COR-L47 (cell line): ENCODE measurements at places on chromosomes 4 and X.

GRCh38 chrX:45344594-45344993 lies 143.9 kb upstream of the DIPK2B start:
- DNase-seq = no peak

DNA sequence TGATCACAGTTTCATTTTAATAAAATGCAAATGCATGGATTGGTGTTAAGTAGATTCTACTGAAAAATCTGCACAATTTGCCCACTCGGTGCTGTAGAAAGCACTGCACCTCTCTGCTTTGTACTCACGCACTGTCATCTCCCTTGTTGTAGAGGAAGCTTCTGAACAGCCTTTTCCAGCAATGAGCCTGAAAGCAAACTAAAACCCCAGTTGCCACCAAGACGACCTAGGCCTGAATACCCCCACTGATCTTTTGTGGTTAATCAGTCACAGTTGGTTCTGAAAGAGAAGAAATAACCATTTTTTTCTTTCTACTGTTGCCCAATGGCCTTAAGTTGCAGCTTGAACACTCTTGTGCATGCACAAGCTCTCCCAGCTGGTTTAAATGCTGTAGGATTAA lies 229.8 kb downstream of the NLGN4X start:
- no peak for DNase-seq

DNA sequence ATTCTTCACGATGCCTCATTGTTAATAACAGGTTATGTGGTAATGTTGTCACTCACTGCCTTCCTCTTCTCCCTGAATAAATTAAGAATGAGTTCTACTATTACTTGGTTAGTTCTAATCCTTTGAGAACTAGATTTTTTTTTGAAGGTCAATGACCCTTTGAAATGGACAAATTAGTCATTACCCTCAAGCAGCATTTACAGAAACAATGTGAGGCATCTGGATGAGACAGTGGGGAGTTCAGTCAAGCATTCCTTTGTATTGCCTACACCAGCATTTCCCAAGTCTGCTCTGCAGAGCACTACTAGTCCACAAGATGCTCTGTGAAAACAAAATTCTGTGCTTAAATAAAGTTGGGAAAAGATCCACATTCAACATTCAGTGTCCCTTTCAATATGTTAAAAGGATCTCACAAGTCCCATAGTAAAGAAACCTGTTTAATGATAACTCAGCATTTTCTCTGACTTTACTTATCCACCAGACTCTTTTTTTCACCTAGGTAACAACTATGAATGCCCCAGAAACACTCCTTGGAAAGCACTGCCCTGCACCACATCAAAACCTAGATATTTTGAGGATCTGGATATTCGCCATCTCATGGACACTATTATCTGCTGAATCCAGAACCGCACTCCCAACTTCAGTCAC lies 60.6 kb downstream of the CHRDL1 start:
- DNase-seq = no peak

DNA sequence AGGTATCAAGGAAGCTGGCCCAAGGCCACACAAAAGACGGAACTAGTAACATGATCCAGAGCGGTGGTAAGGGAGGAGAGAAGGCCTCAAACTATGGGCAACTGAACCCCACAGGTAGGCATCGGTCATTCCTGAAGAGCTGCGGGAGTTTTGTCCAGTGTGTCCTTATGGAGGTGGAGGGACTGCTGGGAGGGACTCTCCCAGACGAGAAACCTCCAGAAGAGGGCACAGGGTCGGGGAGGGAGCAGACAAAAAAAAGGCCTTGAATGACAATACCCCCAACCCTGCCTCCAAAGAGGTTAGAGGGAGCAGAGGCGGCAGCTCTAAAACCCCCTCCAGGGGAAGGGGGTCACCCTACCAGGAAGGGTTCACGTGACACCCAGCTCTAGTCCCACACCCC lies 6.5 kb downstream of the PQBP1 start:
- no peak for DNase-seq

- no peak for DNase-seq
Observed at GRCh38 chr4:15378062-15378461, 49.8 kb upstream of the C1QTNF7 start.

DNA sequence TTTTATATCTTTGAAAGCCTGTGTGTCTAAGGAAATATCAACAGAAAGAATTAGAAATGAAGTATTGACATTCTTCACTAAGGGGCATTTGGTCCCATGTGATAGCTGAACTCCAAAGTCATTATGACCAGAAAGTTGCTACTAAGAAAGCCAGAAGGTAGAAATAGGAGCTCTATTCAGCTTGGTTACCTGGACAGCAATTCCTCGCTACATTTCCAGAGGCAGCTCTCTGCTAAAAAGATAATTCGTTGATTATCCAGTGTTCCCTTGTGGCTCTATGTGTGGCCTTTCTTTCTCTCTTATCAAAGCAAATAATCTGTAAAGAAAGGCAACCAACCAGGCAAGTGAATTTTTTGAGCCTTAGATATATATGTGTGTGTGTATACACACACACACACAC lies 341.3 kb downstream of the ADGRL3 start:
- no peak for DNase-seq

GRCh38 chr4:110475881-110476818 lies at the start of gene ENPEP:
Gene ENPEP (plus strand): TSS chr4:110476155. CDS start chr4:110476415, 260 bp downstream.
- no peak for DNase-seq

GRCh38 chrX:139795196-139795595 lies 87.2 kb upstream of the MCF2 start:
- DNase-seq = no peak

- DNase-seq = no peak
Observed at GRCh38 chr4:10364194-10364593, 93.0 kb downstream of the ZNF518B start.

DNA sequence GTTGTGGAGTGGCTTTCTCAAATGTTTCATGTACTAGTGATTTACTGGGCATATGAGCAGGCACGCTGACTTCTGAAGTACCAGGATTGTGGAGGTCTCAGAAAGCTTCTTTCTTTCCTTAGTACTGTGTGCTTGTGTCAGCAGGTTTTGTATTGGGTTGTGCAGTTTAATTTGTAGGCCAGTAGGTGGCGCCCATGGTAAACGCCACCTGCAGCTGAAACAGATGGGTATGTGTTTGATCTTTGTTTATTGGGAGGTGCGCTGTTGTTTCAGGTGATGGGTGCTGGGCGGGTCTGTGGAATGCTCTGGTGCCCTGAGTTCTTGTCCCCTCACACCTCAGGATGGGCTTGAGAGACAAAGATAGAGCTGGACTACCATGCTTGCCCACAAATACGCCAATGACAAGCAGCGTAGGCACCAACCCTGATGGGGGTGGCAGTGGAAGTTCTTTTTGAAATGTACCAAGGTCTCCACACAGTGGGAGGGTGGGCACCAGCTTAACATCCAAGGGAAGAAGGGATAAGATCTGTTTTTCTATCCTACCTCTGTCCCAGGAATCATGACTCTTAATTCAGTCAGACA lies 141.5 kb downstream of the RPS6KA6 start:
- peak; percentile 9 for DNase-seq

DNA sequence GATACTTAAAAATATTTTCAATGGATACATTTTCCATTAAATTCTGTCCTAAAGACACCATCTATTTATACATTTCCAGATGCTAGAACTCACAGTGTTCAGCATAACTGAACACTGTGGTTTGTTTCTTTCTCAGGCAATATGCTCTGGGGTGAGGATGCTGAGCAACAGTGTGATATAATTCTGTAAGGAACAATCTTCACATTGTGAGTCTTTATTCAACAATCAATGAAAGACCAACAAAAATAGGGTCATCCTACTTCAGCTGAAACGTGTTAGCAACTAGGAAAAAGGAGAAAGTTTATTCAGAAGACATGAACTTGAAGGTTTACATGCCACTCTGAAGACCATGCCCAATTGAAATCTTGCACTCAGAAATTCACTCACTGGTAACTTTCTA lies 284.8 kb downstream of the UNC5C start:
- DNase-seq = no peak

DNA sequence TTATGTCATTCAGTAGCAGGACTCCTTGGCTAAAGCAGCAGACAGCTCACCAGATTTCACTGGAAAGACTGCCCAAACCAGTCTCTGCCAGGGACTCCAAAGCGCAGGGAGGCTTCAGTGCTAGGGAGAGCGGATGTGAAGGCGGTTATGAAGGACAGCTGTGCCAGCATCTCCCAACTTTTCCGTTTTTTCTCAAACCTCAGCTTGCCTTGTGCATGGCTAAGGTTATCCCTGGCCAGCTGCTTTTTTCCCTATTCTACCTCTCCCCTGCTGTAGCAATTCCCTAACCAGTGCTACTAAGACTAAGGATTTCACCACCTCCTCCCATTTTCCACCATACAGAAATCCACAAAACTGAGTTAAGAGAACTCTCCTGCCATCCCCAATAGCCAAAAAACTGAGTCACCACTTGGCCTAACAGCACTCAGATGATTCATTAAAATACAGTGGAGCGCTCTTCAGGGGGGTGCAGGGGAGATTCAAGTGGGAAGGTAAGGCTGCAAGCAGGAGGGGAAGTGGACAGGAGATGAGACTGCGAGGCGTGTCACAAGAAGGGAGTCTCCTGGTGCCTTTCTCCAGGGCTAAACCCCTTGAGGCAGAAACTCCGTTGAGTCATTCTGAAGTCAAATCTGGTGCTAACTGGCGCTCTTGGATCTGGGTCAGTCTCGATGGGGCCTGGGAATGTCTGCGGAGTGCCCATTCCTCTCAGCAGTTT lies 90.7 kb downstream of the PALLD start:
- DNase-seq = no peak

- no peak for DNase-seq
Observed at GRCh38 chr4:161696944-161697343, 466.9 kb downstream of the FSTL5 start.

DNA sequence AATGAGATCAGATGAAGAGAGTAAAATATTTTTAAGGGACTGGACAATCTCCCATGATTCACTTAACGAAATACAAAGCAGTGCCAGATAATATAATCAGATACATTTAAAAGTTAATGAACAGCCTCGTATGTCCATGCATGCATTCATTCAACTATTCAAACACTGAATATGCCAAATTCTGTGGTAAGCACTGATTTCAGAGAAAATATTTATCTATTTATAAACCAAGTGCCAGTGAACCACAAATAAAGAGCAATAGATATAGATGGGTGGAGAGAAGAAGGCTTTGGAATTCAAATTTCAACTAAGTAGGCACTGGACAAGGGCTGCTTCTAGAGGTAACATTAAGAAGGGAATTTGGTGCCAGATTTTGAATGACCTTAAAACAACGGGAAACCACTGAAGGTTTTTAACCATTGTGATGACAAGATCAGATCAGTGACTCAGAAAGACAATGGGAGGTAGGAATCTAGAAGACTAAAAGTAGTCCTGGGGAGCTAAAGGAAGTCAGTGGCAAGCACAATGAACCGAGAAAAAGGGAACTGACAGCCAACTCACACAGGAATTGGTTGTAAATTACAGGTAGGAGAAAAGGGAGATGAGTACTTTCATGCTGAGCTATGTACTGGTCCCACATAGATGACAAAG lies 14.2 kb downstream of the ELOVL6 start:
- peak; percentile 14 for DNase-seq

DNA sequence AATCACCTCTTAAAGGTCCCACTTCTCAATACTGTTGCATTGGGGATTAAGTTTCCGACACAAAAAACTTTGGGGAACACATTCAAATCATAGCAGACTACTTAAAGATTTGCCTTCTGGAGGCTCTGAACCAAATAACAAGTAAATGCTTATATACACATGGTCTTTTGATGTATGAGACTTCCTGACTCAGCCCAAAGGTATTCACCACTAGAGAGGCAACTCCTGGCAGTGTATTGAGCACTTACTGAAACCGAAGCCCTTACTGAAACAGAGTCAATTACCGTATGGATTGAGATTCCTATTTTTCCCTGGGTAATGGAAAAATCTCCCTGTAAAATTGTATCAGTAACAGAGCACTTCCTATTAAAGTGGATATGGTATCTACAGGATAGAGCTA lies 45.4 kb downstream of the ZCCHC13 start:
- DNase-seq = no peak

DNA sequence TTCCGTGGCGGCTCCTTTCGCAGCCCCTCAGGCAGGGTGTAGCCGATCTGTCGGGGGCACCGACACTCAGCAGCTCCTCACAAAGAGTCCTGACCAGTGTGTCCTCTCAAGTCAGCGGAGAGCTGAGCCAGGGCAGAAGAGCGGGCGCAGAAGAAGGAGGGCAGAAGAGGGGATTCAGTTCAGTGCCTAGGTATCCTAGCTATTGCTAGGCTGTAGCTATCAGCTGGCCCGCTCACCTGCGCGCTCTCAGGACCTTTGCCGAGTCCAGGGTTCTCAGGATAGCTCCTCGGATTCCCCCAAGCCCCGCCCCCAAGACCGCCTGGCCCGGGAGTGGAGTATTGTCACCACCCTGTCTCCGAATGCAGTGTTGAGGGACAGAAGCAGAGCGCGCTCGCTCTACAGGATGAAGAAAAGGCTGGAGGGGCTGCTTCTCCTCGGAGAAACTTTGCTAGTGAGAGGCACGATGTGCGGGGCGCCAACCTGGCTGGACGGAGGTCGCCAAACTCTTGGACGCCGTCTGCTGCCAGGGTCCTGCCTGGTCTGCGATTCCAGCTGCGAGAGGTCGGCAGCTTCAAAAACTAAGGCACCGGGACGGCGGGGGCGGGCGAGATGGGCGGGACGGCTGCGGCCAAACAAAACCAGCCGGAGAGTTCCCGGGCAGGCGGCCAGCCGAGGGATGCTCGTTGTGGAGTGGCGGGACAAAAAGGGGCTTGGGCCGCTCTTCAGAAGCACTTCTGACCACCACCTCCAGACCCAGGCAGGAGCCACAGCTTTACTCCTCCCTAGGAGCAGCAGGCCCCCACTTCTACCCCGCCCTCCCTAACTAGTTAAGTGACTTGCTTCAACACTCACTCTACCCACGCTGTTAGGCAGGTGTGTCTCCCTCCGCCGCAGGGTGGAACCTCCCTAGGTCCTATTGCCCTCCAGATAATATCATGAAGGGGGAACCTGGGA lies at the start of gene XKRX:
Gene XKRX, minus strand, starts transcription at position 258 of the 954 bp plus-strand sequence. CDS start 613 bp downstream, outside the sequence.
- DNase-seq = peak; percentile 24

DNA sequence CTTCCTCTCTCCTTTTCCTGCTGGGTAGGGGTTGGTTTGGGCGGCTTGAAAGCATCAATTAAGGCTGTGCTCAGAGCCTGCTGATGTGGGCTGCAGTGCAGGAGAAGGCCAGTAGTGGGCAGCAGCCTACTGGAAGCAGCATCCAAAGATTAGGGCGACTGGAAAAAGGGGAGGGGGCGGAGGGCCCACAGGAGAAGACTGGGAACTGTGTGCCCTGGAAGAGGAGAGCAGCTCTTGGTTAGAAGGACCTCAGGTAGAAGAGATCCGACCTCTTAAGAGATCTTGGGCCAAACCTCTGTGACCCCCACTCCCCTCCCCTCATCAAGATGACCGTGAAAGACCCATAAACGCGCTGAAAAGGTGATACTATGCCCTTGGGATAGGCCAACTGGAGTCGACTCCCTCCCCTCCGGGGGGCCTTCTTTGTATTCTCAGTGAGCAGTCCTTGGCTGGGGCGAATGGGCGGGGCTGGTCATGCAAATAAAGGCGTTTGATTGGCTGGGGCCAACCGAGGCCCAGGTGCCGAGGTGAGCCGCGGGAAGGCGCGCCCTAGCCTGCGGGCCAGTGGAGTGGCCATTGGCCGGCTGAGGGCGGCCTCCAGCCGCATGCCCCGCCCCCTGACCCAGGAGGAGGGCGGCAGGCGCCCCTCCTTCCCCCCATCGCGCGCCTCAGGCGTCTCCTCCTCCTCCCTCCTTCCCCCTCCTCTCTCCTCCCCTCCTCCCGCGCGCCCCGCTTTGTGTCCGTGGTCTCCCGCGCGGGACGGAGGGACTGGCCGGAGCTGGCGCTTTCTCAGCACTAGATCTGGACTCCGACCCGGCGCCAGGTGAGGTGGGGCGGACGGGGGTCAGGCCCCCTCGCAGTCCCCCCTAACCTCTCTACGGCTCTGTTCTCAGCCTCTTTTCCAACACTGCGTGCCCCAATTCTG lies 10.1 kb downstream of the DLG3 start:
- peak; percentile 88 for DNase-seq

GRCh38 chrX:68387776-68388175 lies 45.5 kb downstream of the OPHN1 start:
- DNase-seq = no peak

GRCh38 chrX:150572206-150572605 lies 3.8 kb downstream of the MTM1 start:
- DNase-seq = no peak
